ENCODE measurements at places on chromosomes 12 and 14.

DNA sequence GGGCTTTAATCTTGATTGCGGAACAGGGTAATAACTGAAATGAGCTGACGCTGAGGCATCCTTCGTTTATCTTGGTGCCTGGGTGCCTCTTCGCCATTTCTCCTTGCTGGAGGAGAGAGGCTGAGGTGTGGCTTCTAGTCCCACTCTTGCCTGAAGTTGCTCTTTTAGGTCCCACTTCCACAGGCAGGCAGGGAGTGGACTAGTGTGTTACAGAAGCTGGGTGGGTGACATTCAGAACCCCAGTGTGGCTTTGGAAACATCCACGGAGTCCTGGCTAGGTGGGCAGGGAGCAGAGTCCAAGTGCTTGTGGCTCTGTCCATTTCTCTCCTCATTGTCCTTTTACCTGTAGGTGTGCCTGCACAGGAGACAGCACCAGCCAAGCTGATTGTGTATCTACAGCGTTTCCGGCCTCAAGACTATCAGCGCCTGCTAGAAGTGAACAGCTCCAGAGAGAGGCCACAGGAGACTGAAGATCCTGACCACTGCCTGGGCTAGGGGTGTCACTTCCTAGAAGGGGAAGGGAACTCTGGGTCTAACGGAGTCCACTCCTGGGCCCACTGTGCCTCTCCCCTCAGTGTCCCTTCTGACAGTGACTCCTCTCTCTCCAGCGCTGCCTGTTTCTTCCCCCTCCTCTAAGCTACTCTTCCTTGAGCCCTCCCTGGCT is 2.4 kb downstream of the THTPA start:
- no peak for DNase-seq

GRCh38 chr12:51424094-51424661 is 453 bp upstream of the SLC4A8 start:
- no peak for DNase-seq

DNA sequence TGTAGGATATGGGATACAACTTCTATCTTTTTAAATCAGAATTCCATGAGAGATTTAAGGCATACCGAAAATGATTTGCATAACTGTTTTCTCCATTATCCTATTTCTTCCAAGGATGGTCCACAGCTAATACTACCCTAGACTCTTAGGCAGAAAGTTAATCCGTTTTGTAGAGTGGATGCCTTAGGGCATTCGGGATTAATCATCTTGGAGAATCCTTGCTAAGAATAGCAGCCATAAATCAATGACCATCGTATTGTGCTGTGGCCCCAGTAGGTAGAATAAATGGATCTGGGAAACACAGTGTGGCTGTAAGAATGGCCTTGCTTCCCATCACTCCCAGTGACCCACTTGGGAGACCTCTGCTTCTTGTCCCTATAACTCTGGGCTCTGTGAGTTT is 99.6 kb downstream of the SSPN start:
- DNase-seq = no peak

- no peak for DNase-seq
These were observed 184.7 kb downstream of the SRGAP1 start for GRCh38 chr12:64029013-64029857.

DNA sequence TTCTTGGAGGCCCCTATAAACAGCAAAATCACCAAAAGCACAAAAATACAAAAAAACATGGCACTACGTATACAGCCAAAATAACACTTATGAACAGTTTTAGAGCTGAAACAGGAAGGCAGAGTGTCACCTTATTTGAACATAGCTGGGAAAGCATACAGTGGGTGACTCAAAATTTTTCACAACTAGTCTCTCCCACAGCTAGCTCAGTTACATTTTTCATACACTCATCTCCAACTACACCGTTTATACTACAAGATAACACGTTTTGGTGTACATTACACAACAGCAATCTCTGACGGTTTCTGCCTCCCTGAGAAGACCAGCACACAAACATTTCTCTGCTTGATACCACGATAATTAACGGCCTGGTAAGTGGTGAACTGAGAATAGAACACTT is 2.9 kb downstream of the RAD52 start:
- no peak for DNase-seq

DNA sequence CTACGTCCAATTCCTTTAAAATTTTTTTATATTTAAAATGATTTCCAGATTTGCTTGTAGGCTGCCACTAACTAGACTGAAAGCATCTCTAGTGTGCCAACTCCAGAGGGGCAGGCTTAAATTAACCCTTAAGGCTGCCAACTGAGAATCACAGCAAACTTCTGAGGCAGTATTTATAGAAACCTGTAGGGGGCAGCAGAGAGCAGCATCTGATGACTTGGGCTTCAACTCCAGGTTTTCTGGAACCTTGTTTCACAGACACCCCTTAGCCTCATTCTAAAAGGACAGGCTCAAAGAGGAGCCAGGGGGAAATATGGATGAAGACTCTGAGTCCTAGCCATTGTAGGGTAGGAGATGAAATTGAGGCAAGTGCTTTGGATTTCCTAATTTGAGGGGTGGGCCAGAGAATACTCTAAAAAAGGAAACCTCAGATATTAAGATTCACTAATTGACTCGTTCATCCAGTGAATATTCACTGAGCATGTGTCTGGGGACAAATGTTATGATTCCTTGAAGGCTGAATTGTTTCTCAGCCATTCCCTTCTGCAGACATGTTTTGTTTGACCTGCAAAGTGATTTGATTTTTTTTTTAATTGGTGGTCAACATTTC is 63.3 kb upstream of the HSPB8 start:
- DNase-seq = peak; percentile 66

DNA sequence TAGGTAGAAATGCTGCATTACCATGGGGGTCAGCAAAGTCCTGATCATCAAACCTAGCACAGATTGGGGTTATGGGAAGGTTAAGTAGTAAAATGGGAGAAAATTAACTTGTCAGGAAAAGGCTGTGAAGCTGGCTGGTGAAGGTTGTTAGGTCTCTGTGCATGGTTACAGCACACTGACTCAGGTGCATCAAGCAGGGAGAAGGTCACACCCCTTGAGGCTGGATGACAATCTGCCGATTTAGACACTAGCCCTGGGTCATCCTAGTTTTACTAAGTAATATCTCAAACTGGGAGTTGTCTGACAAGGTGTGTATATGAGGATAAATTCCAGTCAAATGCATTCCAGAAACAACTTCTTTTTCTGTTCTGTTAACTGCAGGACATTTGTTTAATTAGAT is 271.1 kb upstream of the LRIG3 start:
- DNase-seq = no peak

- no peak for DNase-seq
These were observed 74.2 kb upstream of the PYGL start for GRCh38 chr14:51018521-51018920.

GRCh38 chr12:105157606-105158005 is 50.1 kb downstream of the WASHC4 start:
- DNase-seq = no peak

GRCh38 chr14:24131549-24131966 is 1.1 kb downstream of the FITM1 start:
- no peak for DNase-seq

DNA sequence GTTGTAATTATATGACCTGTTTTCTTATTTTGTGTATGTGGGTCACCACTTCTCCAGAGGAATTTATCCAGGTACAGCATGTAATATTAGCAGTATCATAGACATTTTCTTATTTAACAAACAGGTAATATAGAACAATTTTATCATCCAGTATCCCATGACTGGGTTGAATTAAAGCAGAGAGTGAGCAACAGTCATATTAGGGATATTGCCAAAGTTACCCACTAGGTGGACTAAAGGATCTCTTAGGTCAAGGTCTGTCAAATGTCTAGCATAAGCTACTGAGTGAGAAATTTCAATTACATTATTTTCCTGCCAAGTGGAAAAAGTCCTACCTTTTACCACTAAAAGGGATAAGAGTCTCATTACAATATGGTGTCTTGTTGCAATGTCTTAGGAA is 62.1 kb upstream of the TRIM9 start:
- no peak for DNase-seq

GRCh38 chr14:105314287-105315200 is at the start of gene PACS2:
TSS of gene PACS2 (plus strand) at chr14:105314748. CDS start at chr14:105314919, 171 bp downstream.
- peak; percentile 64 for DNase-seq

GRCh38 chr12:100778967-100779590 is 15.5 kb upstream of the ANO4 start:
- no peak for DNase-seq

- DNase-seq = no peak
These were observed 568 bp upstream of the BCL11B start for GRCh38 chr14:99272632-99272898.

GRCh38 chr14:72517736-72518135 is 376.2 kb downstream of the DPF3 start:
- DNase-seq = no peak

GRCh38 chr12:22325218-22325617 is 9.3 kb downstream of the ST8SIA1 start:
- no peak for DNase-seq

DNA sequence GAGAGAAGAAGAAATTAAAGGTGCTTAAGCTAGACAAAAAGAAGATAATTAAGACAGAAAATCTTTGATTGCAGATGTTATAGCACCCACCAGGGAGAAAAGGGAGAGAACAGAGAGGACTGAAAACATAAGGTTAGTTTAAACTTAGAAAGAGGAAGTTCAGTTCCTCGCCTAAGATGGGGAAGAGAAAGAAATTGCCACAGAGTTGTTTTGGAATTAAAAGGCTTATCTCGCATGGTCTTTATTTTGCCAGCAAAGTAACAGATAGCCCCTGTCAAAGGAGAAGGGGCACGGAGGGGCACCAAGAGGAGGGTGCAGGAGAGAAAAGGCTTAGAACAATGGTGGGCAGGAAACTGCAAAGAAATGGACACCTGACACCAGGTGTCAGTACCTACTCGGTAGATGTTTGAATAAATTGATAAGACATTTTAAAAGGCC is 17.8 kb upstream of the OXA1L start:
- DNase-seq = no peak

DNA sequence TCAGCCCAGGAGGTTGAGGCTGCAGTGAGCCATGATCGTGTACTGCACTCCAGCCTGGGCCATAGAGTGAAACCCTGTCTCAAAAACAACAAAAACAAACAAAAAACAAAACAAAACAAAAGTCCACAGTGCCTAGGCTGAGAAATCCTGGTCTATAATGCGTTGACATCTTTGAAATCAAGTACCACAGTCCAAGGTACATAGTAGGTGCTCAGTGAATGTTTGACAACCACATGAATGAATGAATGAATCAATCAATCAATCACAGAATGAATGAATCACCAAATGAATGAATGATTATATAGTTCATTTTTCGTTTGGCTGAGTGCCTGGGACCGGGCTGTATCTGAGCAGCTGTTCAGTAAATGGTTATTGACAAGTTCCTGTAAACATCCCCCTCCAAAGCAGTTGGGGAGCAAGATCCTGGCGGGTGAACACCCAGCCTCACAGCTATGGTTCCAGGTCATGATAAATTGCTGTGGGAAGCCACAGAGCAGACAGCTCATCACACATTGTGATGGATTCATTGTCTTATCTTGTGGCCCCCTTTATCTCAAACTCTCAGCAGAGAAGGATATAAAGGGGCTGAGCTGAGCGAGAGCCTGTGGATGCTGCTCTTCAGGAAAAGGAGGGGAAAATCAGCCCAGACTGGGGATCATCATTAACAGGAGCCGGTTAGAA is 30.4 kb upstream of the IFT81 start:
- DNase-seq = no peak

DNA sequence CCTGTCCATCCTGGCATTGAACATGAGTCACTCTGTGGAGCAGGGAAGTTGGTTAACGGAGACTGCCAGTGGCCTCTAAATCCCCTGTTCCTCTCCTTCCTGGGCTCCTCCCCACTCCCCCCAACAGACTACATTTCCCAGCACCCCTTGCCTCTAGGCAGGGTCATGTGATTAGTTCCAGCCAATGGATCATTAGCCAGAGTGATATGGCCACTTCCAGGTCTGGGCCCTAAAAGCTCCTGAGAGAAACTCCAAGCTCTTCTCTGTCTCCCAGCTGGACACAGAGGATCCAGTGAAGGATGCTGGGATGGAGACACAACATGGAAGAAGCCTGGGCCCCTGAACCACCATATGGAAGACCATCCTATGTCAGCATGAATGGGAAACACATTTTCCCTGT is 54.4 kb upstream of the RFLNA start:
- DNase-seq = peak; percentile 58

DNA sequence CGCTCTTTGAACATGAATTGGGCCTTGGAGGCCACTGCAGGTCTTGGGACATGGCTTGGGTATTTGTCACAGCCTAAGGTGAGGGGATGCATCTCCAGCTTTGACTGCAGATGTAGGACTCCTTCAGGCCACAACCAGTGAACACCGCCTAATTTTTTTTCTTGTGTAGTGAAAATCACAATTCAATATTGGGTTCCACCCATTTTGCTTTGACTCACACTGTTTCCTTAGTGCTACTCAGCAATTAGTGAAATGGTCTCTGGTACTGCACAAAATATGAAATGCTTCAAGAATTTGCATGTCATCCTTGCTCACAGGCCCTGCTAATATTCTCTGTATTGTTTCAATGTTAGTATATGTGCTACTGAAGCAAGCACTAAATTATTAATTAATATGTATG is 12.5 kb downstream of the TMEM253 start:
- DNase-seq = no peak

DNA sequence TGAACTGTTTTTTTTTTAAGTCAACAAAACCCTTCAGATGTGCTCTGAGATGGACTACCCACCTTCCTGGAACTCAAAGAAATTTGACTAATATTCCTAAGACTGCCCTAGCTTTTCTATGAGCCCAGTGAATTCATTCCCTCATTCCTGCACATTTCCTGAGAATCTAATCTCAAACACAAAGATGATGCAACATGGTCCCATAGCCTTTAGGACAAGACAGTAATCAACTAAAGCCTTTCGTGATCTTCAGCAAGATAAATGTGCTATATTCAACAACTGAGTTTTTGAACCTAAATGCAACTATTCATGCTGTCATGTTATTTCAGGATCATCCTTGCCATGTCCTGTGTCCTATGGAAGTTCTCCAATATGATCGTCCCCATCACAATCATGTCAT is 5.0 kb downstream of the SETD3 start:
- no peak for DNase-seq

DNA sequence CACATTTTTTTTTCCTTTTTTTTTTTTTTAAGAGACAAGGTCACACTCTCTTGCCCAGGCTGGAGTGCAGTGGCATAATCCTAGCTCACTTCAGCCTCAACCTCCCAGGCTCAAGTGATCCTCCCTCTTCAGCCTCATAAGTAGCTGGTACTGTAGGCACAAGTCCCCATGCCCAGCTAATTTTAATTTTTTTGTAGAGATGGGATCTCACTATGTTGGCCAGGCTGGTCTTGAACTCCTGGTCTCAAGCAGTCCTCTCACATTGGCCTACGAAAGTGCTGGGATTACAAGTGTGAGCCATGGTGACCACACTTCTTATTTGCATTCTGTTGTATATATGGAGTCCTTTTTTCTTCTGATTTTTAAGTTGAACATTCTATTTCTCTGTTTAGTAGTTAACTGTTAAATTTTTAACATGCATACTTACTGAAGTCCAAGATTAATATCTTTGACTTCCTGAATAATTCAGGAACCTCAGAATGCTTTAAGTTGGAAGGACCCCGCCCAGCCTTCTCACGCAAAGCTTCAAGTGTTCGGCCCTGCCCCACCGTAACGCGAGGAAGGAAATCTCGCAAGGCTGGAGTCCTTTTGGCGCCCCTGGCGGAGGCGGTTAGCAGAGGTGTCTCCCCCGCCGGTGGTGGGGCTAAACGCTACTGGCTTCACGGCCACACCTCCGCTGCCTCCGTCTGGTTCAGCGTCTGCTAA is 21.6 kb downstream of the SPATS2 start:
- peak; percentile 93 for DNase-seq

GRCh38 chr12:115163710-115164109 is 479.7 kb upstream of the TBX3 start:
- no peak for DNase-seq
